ENCODE measurements at places on chromosomes 13 and 19.

- DNase-seq: peak; percentile 39
These were observed 645 bp downstream of the UBL3 start for GRCh38 chr13:29849731-29850212.

DNA sequence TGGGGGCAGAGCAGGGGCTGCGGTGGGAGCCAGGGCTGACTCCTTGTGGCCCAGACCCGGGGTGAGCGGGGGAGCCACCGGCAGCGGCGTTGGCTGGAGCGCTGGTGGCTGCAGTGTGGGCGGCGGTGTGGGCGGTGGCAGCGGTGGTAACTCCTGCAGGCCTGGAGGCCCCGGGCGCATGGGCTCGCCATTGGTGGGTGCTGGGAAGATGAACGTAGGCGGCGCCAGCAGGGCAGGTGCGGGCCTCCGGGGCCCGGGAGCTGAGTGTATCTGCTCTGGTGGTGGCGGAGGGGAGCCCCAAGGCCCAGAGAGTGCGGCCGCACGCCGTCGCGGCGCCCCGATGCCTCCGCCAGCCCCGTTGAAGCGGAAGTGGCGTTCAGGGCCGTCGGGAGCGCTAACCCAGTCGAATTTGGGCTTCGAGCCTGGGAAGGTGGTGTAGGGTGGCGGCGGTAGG, 2.0 kb downstream of the GGN start:
- no peak for DNase-seq

DNA sequence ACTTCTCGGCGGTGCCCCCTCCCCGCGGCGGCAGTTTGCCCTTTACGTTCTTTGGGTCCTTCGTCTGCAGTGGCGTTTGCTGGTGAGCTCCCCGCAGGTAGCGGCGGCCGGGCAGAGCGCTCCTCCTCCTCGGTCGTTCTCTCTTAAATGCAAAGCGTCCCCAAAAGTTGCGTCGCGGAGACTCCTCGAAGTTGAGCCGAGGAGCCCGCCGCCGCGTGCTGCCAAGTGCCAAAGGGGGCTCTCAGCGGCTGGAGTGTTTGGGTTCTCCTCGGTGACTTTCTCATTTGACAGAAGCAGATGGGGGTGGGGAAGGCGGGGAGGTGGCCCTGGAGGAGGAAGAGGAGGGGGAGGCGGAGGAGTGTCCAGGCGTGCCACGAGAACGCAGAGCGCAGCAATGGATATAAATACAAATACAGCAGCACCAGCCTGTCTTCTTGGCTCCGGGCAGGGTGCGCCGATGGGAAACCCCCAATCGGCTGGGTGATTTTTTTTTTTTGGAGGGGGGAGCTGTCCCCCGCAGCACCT, at the start of gene SOX21:
TSS of gene SOX21 (minus strand) at position 259 of the 525 bp plus-strand sequence. CDS start 496 bp downstream, outside the sequence.
- DNase-seq: no peak

- no peak for DNase-seq
These were observed 123.8 kb downstream of the NDFIP2 start for GRCh38 chr13:79604752-79605151.

- DNase-seq: no peak
These were observed 839 bp downstream of the COG6 start for GRCh38 chr13:39656325-39656677.

- DNase-seq: no peak
These were observed 14.8 kb downstream of the TBC1D4 start for GRCh38 chr13:75467040-75467728.
